ENCODE measurements at places on chromosomes 2 and 18.

- no peak for DNase-seq
Measured at GRCh38 chr2:66602341-66602740, 167.4 kb downstream of the MEIS1 start.

GRCh38 chr2:106540886-106541285 is 53.7 kb downstream of the CD8B2 start:
- DNase-seq, result no peak

DNA sequence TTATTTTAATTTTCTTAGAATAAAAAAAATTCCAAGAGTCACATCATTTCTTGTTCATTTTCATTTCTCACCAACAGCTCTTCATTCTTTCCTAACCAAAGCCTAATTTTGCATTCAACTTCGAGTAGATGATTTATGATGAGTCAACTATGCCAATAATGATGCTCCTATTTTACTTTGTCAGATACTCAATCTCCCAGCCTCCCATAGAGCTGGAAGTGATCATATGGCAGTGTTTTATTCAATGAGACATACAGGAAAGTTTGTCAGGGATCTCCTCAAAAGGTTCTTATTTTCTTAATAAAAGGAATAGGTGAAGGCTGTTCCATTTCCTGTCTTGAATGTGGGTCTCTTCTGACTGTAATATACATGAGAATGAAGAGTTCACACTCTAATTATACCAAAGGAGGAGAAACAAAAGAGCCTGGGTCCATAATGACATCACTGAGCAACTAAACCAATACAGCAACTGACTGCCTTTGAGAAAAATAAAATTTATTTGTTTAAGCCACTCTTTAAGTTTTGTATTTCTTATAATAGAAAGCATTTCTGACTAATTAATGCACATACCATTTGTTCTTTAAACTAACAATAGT is 231.2 kb upstream of the CYP26B1 start:
- DNase-seq, result no peak

DNA sequence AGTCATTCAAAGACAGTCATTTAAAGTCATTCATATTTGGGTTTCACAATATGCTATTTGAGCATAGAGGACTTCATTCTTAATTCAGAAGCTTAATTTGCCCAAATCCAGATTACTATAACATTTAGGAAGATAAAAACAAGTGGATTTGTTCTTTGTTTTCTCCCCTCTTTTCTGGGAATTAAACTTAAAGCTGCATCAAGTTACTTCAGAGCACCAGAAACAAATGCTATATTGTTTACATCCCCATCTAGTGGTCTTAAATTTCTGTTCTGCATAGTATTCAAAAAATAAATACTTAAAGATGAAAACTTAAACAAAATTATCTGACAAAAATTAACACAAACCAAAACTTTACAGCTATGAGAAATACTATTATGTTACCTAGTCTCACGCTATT is 34.7 kb upstream of the MARCHF7 start:
- DNase-seq, result no peak

DNA sequence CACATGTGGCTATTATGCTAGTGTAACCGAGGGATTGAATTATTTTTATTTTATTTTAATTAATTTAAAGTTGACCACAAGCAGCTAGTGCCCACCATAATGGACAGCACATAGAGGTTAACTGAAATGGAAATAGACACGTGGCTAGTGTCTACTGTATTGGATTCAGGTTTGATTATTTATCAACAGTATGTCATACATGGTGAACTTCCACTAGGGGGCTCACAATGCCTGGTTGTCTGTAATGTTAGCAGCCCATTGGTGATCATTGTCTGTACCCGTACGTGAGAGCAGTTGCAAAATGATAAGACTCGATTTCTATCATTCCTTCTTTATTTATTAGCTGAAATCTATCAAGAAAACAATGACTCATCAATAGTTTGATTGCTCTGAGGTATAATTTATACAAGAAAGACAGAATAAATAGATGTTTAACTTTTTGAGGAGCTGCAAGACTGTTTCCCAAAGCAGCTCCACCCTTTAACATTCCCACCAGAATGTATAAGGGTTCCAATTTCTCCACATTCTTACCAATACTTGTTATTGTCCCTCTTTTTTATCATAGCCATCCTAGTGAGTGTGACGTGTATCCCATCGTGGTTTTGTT is 76.5 kb downstream of the CYBRD1 start:
- DNase-seq, result peak; percentile 26

GRCh38 chr2:152858594-152859265 is 140.3 kb downstream of the ARL6IP6 start:
- no peak for DNase-seq

DNA sequence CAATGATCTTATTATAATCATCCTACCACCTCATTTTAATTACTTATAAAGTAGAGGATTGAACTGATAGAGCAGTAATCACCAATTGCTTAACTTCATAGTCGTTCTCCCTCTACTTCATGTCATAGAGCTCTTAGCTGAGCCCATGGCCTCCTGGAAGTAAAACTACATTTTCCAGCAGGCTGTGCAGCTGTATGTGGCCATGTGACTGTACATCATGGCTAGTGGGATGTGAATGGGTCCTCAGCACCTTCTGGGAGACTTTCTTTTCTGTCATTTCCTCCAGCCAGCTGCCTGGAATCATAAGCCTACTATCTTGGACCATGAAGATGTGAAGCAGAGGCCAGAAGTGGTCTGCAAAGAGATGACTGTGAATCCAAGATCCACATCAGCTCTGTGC is 128.7 kb upstream of the SKOR2 start:
- no peak for DNase-seq

GRCh38 chr2:230224458-230224857 is 1.1 kb upstream of the SP140 start:
- DNase-seq, result no peak

DNA sequence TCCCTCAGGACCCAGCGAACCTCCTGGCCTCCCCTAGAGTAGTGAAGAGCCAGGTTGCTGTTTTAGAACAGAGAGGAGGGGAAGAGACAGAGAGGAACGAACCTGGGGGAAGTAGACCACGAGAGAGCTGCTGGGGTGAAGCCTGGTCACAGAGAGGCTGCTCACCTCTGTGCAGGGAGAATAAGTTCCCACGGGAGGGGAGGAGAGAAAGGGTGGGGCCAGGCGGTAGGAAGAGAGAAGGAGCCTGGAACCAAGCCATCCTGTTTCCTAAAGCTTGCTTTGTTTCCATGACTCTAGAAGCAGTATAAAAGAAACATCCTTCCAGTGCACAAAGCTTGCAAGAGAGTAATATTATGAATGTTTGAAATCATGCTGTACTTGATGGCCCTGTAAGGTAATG is 147.9 kb downstream of the MYT1L start:
- no peak for DNase-seq

DNA sequence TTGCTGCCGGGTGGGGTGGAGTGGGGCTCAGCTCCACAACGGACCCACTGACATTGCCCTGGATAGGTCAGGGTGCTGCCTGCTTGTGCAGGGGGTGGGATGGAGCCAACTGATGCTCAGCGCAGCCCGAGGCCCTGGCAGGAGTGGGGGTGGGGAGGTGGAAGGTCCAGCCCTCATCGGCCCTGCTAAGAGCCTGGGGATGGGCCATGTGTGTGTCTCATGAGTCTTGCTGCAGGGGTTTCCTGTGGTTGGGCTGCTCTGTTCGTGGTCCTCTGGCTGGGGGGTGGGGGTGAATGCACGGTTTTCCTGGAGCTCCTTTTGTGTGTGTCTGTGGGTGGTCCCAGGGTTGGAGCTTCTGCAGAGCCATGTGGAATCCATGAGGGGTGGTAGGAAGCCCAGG is 39.4 kb upstream of the GALR1 start:
- DNase-seq, result no peak

- DNase-seq, result peak; percentile 36
Measured at GRCh38 chr18:48230467-48231113, 178.6 kb downstream of the ZBTB7C start.

DNA sequence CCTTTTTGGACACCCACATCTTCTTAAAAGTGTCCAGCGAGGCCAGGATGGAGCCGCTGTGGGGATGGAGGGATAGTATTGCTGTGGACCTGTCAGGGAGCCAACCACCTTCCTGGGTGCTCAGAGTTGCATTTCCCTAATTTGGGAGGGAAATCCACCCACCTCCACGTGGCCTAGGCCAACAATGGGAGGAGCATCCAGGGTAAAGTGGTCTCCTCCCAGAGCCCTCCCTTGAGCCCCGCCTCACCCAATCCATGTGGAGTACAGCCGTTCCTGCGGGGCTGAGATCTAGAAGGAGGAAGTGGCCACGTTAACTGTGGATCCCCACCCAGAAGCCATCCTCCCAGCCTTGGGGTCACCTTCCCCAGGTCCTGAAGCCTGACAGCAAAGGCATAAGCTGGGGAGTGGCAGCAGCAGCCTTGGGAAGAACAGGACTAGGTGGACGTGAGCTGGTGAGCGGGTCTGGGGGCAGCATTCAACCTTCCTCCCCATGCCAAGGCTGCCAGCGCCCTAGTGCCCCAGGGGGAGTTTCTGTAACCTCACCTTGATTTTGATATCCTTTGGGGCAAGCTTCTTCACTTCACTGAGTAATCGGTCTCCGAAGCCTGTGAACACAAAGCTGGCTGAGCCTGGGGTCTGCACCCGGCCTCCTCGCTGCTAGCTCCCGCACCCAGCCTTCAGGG is 6.8 kb downstream of the ACTR1B start:
- no peak for DNase-seq

GRCh38 chr2:223300326-223300725 is 248.3 kb downstream of the KCNE4 start:
- no peak for DNase-seq

DNA sequence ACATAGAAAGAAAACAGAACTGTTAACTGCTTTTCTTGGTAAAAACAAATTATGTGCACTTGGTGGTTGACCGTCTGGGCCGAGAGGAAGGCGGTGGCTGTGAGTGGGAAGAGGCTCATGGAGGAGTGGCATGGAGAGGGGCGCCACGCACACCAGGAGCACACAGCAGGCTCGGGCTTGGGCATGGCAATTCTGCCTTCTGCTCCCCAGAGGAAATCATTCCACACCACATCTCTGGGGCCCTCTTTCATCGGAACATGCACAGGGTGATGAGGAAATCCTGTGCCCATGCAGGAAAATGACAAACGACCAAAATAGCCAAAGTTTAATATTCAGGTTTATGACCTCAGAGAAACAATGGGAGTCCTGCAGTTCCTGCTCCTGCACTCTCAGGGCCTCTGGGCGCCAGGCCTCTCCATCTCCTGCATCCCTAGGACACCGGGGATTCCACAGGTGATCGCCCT is 26.4 kb downstream of the WDFY1 start:
- no peak for DNase-seq

GRCh38 chr2:66563473-66563872 is 128.5 kb downstream of the MEIS1 start:
- no peak for DNase-seq

GRCh38 chr2:233416706-233417105 is 62.4 kb downstream of the DGKD start:
- no peak for DNase-seq

DNA sequence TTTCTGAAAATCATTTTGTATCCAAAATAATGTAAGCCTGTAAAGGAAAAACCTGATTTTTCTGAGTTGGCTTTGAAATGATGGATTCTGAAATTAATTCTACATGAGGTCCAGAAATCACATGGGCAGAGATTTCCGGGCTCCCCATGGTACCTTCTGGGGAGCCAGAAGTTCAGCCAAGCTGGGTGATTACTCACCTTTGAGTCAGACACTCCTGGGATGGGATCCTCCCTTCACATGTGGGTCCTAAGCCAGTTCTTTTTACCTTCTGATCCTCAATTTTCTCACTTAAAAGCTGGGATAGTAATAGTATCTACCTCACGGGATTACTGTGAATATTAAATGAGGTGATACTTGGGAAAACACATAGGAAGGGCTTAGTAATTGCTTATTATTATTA is 179.8 kb upstream of the EPAS1 start:
- DNase-seq, result no peak

- DNase-seq, result peak; percentile 19
Measured at GRCh38 chr2:72205504-72205881, 57.8 kb upstream of the CYP26B1 start.

DNA sequence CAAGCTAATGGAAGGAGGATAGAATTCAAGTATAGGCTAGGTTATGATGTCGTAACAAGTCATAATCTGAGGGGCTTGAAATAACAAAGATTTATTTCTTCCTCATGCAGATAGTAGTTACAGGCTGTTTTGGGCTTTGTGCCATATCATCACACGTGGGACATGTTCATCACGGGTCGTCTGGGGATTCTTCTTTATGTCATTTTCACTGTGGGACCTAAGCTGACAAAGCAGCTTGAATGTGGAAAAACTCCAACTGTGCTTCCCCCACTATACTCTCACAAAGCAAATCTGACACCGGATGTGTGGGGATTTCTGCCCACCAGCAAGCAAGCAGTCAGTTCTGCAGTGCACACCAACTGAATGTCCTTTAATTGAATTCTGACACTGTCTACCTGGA is 124.8 kb downstream of the LTBP1 start:
- DNase-seq, result no peak

- DNase-seq, result no peak
Measured at GRCh38 chr2:239774933-239775622, 250.1 kb downstream of the NDUFA10 start.

- peak; percentile 79 for DNase-seq
Measured at GRCh38 chr2:186919296-186919695, 70.3 kb upstream of the ZSWIM2 start.

DNA sequence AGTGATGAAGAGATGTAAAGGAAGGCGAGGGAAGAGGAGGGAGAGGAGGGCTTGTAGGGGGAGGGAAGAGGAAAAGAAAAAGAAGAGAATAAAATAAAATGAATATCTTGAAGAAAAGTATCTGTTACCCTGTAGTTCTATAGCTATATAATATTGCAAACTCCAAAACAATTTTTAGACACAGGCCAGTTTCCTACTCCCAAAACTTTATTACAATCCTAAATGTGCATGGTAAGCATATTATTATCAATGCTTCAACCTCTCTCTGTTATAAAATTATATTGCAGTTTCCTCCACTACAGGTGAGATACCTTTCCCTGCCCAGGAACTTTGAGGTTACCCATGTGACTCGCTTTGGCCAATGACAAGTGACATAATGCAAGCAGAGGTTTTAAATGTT is 1351.6 kb upstream of the NRXN1 start:
- no peak for DNase-seq

DNA sequence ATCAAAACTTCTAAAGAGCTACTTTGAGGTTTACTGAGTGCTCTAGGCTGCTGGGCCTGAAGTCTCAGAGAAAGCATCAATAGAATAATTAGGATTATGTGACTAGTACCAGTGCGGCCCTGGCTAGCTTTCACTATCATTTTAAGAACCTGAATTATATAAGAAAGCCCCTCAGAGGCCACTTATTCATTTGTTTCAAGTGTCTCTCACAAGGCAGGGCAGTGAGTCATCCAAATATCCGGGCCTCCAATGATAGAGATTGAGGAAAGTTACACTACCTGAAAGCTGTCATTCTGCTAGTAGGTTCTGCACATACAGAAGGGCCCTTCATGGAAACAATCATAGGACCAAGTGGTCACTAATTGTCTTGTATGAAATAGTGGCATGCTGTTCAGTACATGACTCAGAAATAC is 193.1 kb downstream of the L3MBTL4 start:
- DNase-seq, result no peak

DNA sequence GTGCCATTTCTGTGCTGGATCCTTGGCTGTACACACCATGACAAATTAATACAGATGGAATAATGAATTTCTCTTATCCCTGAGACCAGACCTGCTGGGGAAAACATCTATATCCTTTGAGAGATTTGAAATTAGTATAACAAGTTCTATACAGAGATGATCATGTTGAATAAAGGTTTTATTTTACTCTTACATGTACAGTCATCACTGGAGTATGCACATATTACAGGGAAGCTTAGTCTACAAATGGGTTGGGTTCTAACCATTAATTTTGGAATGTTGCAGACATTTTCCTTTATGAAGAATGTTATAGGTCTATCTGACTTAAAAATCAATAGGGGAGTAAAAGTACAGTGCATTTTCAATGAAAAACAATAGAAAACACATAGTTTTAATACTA is 29.9 kb upstream of the MMADHC start:
- no peak for DNase-seq
